ENCODE measurements at places on chromosomes 4 and X.

DNA sequence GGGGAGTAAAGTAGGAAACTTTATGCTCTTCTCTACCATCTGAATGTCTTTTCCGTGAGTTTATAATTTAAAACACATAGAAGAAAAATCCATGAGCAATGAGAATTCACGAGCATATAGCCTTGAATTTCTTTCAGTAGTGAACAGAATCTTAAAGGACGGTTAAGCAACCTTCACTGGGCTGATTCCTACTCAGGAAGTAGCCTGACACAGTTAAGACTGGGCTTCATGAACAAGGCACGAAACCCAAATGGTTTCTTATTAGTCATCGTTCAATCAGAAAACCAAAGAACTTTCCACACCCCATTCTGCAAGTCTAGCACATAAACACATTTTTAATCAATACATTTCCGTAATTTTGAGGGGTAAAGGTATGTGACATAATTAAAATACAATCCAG, 95.8 kb downstream of the SH3KBP1 start:
- peak; percentile 85 for DNase-seq

DNA sequence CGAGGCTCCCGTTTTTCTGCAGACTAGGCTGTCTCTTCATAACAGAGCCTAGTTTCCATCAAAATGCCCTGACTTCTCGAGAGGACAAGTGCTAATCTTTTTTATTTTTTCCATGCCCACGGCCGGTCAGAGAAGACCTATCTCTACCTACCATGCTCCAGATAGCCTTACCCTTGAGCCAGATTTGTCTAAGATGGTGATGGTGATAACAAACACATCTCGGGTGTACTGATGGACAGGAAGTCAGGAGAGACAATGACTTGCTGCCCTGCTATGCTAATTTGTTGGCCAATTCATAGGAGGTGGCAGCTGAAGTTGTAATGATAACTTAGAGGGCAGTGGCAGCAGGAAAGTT, 42.2 kb upstream of the NKRF start:
- DNase-seq, result no peak

- DNase-seq, result no peak
Observed at GRCh38 chr4:52408471-52408870, 250.6 kb downstream of the USP46 start.

DNA sequence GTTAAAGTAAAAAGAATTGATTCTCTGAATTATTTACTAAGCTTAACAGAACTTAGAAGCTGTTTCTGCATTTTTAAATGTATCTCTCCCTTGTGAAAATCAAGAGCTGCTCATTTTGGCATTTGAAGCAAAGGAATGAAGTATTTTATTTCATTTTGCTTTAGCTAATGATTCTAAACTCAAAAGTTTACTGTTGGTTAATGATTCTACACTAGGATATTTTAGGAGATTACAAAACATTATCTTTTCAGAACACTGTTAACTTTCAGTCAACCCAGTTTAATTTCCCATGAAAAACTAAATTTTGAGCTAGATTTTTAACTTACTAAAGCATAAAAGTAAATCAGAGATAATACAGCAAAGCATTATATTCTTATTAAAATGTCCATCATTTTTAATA, 355.2 kb upstream of the CXorf51B start:
- no peak for DNase-seq

DNA sequence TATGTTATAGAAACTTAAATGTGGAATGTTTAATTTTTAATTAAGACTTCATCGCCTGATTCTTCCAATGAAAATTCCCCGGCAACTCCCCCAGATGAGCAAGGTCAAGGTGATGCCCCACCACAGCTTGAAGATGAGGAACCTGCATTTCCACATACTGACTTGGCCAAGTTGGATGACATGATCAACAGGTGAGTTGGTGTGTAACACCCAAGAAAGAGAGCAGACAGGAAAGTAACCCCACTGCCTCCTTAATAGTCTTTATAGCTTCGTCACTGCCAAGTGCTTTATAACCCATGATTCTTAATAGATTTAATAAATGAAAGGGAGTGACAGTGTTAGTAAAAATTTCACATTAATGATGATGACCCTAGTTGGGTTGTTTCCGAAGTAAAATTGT, 43.7 kb downstream of the USP9X start:
- DNase-seq, result no peak

DNA sequence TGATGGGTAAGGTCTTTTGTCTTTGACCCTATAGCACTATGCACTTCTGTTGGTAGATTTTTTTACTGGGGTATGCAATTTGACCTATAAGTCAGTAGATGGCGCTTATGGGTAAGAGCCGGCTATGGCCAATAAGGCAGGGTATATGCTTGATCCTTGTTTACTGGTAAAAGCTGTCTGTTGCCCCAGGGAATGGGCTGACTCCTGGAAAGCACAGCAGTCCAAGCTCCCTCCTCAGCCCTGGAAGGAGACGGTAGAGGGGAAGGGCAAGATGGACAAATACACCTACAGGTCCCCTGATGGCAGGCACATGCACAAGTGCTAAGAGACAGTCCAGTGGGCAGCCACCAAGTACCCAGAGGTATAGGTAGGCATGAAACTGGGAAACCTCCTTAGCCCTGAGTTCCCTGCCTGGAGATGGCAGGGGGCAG, 63.7 kb downstream of the ADAMTS3 start:
- peak; percentile 69 for DNase-seq

DNA sequence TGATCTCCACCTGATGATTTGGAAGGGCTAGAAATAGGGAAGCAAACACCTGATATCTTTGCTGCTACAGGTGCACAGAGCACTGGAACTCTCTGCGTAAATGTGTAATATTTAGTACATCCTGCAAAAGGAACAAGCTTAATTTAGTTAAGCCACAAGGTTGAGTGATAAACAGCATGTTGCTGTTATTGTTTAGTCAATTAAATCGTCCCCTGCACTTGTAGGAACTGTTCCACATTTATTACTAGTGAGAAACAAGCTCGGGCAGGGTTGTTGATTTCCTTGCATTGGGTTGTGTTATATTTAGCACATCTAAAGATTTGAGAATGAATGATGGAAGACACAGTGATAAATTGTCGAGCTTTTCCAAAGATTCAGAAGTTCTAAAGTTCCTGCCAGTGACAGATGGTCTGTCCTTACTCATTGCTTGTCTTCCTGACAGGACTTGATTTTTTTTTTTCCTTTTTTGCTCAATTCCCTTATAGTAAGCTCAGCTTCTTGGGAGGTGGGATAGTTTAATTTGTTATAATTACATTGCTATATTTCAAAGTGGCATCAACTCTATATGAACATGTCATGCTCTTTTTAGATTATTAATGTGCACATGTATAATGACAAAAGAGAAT, 627.0 kb upstream of the ATOH1 start:
- DNase-seq, result no peak

GRCh38 chrX:19739683-19740082, 147.7 kb downstream of the SH3KBP1 start:
- DNase-seq, result peak; percentile 64

DNA sequence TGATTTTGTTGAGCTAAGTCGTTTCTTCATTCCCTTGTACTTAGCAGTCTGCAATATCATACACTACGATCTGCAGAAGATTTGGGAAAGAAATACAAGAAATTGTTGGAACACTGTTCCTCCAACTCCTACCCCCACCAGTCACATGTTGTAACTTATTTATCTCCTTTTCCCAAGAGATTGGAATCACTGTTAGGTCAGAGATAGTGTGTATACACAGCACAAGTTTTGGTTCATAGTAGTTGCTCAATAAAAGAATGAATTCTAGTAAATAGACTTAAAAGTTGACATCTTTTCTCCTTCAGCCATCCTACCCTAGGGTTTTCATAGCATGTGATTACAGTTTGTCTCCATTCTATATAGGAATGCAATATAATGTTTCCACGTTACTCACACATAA, 68.8 kb downstream of the ARFIP1 start:
- no peak for DNase-seq

GRCh38 chr4:8108991-8109390, 49.6 kb downstream of the ABLIM2 start:
- DNase-seq, result no peak

DNA sequence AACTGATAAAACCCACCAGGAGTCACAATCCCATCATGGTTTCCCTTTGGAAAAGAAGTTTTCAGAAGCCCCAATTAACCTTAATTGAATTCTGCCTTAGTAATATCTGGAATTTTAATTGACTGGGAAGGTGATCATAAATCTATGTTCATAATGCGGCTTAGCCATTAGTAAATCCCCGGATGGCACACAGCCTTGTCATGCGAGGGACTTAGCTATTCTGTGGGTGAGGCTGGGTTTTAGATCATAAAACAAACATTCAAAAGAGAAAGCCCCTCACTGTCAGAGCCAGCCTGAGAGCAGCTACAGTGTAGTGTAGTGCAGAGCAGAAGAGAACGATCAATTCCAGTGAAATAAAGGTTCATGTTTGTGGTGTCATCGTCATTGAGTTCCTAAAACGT, 124.0 kb upstream of the NOCT start:
- peak; percentile 17 for DNase-seq

GRCh38 chr4:37788819-37789218, 37.7 kb upstream of the PGM2 start:
- no peak for DNase-seq

DNA sequence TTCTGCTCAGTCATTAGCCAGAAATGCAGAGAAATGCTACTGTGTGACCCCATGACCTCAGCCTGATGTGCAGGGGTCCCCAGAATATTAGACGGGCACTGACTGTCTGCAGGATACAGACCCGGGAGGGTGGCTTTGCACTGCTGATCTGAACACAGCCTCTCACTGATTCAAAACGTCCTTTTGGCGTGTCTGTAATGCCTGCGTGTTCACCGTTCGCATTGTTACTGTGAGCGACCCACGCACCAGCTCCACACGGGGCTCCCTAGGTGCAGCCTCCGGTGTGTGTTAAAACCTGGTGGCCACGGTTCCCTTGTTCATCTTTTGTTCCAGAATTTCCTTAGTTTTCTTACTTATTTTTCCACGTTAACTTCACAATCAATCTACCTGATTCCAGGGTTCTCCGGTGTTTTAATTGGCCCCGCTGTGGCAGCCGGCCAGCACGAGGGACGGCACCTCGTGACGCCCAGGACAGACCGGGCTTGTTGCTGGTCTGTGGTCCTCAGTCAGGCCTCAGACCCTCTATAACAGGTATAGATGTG, 32.0 kb upstream of the SPON2 start:
- DNase-seq, result no peak

- DNase-seq, result no peak
Observed at GRCh38 chr4:123093236-123093635, 170.8 kb upstream of the NUDT6 start.

DNA sequence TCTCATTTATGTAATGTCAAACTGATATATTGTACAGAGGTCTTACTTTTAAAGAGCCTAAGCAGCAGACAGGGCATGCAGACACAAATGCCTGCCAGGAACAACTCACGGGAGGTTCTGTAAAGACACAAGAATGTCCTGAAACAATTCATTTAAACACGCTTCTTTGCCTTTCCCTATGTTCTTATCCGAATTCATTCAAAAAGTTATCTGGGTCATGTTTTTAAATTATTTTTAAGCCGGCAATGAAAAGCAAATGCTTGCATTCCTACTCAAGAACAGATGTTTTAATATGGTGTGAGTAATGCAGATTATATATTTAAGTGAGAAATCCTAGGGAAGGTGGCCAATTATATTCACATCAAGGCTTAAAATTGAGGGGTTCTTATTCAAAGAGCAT, 192.6 kb downstream of the PDGFC start:
- peak; percentile 59 for DNase-seq

- DNase-seq, result peak; percentile 49
Observed at GRCh38 chrX:11137543-11138139, 26.5 kb downstream of the HCCS start.
